RCC 7860 (cell line): ENCODE measurements at places on chromosomes 1 and 21.

- DNase-seq = peak; percentile 79
Observed at GRCh38 chr1:67888216-67889106, 55.2 kb upstream of the GNG12 start.

DNA sequence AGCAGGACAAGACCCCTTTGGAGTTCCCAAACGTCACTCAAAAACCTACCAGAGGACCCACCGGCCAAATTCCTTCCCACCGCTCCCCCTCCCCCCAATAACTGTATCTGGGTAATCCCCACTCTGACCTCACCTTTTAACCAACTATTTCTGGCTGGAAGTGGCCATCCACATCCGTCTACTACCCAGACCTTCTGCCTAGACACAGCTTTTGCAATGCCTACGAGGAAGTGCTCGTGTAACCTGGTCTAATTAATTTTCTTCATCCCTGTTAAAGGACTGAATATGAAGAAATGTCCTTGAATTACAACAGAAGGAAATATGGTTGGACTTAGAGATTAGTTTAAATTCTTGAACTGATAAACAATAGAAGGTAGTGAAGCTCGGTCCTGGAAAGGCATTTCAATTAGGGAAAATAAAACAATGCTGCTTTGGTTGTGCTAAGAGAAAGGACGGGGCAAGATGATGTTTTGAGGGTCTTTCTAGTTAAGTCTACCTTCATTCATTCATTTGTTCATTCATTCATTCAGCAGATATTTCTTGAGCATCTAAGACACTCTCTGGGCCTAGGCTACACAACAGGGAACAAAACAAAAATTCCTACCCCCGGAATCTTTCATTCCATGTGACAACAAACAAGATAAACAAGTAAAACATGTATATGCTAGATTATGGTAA, 18.8 kb downstream of the AVPR1B start:
- no peak for DNase-seq

GRCh38 chr21:40835184-40835694, 11.7 kb downstream of the DSCAM start:
- no peak for DNase-seq

- no peak for DNase-seq
Observed at GRCh38 chr1:158067662-158068061, 74.2 kb downstream of the KIRREL1 start.

GRCh38 chr1:92274939-92275338, 23.8 kb downstream of the GLMN start:
- peak; percentile 44 for DNase-seq

DNA sequence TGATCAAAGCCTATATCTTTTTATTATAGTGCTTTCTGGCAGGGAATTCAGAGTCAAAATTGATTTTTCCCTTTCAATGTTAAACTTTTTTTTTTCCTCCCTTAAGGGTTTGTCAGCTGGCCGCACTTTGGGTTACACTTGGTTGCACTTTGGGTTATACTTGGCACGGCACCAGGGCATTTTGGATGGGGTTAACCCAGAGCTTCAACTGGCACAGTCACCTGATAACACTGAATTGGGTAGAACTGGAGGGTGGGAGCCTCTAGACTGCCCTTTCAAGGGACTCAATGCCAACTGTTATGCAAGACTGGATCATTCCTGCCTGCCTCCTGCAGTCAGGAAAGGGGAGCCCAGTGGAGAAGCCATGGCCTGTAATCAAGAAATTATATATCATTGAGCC, 211.5 kb downstream of the KCNJ6 start:
- DNase-seq = peak; percentile 41

GRCh38 chr1:7388141-7388487, 383.0 kb upstream of the VAMP3 start:
- no peak for DNase-seq

- DNase-seq = no peak
Observed at GRCh38 chr1:151819976-151820623, 11.5 kb downstream of the RORC start.

DNA sequence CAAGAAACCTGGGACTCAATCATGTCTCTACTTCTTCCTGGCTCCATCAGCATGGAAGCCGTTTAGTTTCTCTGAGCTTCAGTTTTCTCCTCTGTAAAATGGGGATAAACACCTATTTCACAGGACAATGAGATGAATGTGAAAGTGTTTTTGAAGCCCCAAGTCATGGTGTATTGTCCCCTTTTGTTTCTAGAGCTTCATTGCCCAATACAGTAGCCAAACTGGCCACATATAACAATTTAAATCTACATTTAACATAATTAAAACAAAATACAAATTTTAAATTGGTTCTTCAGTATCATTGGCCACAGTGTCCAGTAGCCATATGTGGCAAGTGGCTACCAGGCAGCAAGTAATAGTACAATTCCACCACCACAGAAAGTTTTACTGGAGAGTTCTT, 2.3 kb upstream of the EFCAB14 start:
- no peak for DNase-seq
